ENCODE measurements at places on chromosomes 16 and 17.

DNA sequence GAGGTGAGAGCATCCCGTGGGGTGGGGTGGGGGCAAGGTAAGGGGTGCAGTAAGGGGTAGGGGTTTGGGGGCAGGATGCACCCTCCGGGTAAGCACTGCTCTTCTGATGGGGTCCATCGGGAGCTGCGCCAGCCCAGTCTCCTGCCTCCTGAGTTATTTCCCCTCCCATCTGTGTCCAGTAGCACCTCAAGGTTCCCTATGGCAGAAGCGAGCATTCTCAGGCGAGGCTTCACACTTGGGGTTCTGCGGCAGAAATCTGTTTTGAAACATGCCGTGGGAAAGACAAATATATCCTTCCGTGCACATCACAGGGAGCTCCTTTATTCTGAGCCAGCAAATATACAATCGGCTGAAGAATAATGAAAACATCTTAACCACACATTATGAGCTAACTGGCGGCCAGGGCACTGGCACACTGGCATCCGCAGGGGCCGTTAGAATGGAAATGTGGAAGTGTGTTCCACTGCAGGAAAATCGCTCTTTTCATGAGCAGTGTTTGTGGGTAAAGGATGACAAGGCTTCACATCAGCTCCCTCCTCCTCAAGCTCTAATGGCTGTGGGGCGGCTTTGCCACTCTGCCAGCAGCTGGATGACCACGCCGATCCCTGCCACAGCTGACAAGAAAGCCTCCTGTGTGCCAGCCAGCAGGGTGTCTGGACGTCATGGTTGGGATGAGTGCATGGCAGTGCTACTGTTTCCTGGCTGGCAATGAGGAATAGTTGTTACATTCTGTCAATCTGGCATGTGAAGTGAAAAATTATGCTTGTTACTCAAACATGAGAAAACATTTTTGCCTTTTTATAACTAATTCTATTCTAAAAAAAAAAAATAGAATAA, 20.0 kb downstream of the MTHFSD start:
- DNase-seq, result no peak

DNA sequence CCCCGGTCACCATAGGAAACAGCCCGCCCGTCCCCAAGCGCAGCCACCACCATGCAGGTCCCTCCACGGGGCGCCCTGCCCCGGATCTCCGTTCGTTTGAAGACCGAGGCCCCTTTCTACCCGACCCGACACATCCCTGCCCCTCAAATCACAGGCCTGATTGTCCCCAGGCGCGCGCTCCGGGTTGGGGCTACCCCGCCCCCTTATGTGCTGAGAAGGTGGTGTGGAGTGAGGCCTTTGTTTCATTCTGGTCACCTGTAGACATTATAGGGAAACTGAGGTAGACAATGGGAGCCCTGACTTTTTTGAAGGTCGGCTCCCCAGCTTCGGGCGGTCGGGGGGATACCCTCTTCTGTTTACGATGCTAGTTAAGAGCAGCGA, 763 bp upstream of the ACTG1 start:
- no peak for DNase-seq

- DNase-seq, result no peak
These were observed 11.8 kb downstream of the HID1 start for GRCh38 chr17:74960570-74961342.

GRCh38 chr17:76585649-76586593, at the start of gene ST6GALNAC2:
Gene ST6GALNAC2 (minus strand): TSS chr17:76585860. CDS start chr17:76585808, 52 bp downstream.
- DNase-seq, result no peak

DNA sequence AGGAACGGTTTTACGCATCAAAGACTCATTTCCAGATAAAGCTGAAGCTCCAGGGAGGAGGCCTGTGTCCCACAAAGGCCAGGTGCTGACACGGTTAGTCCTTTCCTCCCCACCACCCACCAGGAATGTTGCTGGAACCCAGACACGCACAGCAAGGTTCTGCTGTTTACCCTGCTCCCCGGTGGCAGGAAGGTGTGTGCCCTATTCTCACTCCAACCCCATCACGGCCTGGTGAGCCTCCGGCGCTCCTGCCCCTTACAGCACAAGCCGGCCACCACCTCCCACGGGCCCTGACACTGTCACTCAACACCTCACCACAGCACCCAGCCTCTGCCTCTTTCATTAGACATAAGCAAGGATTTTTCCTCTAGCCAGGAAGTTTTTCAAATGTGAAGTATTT, 47.8 kb downstream of the ANKRD11 start:
- DNase-seq, result no peak

- DNase-seq, result no peak
These were observed 9.5 kb downstream of the GRB2 start for GRCh38 chr17:75396025-75396424.

DNA sequence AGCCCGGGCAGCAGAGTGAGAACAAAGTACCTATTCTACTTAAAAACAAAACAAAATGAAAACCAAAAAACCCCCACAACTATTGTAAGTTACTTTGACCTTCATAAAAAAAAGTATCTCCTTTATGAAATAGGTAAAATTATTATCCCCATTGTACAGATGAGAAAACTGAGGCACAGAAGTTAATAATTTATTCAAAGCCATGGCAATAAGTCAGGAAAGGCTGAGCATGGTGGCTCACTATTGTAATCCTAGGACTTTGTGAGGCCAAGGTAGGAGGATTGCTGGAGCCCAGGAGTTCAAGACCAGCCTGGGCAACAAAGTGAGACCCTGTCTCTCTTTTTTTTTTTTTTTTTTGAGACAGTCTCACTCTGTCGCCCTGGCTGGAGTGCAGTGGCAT, 30.5 kb downstream of the FCSK start:
- DNase-seq, result no peak

- no peak for DNase-seq
These were observed 1.2 kb downstream of the PRPF8 start for GRCh38 chr17:1683459-1683858.

DNA sequence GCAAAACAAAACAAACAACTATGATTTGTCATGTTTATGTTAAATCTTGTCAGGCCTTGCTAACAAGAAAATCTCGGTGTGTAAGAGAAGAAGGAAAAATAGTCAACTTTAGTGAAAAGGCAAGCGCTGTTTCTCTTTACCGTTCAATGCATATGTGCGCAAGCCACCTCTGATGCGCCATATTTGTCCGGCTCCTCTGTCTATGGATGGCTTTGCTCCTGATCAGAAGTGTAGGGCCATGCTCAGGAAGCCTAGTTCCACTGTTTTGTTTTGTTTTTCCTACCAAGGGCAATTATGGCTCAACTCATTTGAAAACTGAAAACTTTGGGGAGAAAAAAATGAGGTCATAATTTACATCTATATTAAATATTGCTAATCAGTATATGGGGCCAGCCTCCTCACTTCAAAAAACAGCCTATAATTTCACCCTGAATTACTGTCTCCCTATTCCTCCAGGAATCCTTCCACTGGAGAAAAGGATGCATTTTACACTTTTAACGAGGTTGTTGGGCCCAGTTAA, 4.5 kb downstream of the MAF start:
- no peak for DNase-seq

GRCh38 chr17:65163990-65164495, 26.9 kb downstream of the RGS9 start:
- DNase-seq, result no peak

DNA sequence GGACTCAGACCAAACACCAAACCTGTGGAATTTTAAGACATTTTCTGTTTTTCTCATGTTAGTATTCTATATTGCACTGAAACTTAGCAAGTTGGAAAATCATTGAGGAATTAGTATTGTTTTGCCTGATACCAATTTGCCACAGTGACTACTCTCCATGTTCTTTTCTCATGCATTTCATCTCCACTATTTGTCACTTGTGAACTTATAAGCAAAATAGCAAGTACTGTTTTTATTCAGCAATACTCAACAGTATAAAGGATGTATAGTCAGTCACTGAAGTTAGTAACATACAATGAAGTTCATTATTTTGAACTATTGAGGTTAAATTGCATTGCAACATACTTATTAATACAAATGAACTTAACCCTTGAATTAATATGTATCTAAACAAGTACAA, 5.8 kb upstream of the VPS35L start:
- DNase-seq, result no peak

- DNase-seq, result no peak
These were observed 107.5 kb downstream of the ABCA8 start for GRCh38 chr17:68847711-68848110.
